LNCaP clone FGC (cell line): ENCODE measurements at places on chromosomes 12 and 14.
A peak's percentile ranks its signal among the peaks of the same experiment; 100 is the strongest.

- no peak for DNase-seq
These were observed 701.4 kb downstream of the TMEM121 start for GRCh38 chr14:106227793-106228192.

- DNase-seq = no peak
These were observed 60.2 kb upstream of the ATP2B1 start for GRCh38 chr12:89768586-89769482.

GRCh38 chr14:84937016-84937415 lies 592.9 kb upstream of the FLRT2 start:
- DNase-seq = no peak

DNA sequence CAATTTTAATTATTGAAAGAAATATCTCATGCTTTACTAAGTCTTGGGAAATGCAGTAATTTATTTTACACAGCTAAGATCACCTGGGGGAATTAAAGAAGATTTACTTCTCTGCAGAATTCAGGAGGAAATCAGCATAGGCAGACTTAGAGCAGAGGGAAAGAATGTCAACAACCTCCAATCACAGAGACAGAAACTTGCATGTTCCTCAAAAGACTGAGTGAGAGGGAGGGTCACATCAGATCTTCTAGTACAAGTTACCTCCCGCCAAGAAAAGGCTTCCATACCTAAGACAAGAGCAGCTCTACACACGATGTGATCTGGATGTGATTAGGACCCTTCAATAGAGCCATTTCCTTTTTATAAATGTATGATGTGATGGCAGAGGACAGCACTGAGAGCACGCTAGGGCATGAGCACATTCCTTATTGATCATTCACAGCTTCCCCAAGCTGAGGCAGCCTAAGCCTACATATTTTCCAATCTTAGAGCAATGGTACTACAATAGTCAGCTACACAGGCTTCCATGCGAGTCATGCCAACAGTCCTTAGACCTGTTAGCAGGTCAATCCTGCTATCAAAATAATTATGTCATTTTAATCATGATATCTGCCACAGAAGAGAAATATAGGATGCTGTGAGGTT lies 403.3 kb downstream of the ETNK1 start:
- no peak for DNase-seq

DNA sequence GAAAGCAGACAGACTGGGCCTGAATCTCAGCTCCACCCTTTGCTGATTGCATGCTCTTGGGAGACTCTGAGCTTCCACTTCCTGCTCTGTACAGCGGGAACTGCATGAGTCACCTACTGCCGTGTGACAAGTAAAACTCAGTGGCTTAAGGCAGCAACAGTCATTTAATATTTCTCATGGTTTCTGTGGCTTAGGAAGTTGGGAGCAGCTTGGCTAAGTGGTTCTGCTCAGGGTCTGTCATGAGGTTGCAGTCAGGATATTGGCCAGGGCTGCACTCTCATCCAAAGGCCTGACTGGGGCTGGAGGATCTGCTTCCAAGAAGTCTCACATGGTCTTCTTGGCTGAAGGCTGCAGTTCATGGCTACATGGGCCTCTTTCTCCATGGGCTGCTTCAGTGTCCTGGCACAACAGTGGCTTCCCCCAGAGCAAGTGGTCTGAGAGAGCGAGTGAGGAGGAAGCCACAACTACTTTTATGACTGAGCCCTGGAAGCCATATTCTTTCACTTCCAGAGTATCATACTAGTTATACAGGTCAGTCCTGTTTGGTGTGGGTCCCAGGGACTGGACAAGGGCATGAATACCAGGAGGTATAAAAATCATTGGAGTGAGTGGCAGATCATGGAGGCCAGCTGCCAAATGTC lies 49.7 kb downstream of the FAM222A start:
- DNase-seq = no peak

DNA sequence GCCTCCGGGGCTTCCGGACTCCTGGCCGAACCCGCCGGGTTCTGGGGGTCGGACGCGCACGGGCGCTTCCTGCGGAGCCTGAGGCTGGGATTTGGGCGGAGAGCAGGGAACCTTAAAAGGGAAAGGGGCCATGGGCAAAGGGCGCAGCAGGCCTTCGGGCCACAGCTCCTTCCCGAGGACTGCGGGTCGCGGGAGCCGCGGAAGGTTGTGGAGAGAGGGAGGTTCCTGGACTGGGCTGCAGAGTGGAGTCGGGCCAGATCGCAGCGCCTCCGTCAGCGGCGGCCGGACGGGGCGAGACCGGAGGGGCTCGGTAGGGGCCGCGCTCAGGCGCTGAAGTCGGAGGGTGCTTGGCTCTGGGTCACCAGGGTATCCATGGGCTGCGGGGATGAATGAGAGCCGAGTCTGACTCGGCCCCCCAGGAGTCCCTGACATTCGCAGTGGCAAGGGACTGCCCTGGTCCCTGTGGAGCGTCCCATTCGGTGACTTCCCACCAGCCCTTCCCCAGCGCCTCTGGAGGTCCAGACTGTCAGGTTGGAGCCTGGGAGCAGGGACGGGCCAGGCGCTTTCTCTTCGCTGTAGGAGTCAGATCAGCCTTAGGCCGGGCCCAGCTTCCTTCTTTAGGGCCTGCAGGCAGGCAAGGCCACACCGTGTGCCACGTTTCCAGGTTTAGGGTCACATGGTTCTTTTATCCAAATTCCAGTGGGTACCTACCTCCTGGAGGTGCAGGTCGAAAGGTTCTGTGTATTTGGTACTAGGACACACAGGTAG lies 938 bp upstream of the SLC25A29 start:
- DNase-seq = no peak

DNA sequence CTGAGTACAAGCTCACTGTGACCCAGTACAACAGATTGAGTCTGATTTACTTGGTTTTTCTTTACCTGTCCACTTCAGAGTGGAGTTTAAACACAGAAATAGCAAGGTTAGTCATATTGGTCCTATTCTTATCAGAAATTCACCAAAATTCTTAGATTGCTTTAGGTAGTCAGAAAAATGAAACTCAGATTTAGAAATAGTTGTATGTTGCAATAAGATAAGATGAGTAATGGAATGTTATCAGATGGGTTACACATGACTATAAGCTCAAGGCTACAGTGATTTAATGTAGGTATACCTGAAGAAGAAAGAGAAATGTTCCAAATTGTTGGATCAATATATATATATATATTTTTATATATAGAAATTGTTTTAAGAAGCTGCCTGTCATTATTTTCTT lies 524.1 kb downstream of the LRFN5 start:
- DNase-seq = no peak

DNA sequence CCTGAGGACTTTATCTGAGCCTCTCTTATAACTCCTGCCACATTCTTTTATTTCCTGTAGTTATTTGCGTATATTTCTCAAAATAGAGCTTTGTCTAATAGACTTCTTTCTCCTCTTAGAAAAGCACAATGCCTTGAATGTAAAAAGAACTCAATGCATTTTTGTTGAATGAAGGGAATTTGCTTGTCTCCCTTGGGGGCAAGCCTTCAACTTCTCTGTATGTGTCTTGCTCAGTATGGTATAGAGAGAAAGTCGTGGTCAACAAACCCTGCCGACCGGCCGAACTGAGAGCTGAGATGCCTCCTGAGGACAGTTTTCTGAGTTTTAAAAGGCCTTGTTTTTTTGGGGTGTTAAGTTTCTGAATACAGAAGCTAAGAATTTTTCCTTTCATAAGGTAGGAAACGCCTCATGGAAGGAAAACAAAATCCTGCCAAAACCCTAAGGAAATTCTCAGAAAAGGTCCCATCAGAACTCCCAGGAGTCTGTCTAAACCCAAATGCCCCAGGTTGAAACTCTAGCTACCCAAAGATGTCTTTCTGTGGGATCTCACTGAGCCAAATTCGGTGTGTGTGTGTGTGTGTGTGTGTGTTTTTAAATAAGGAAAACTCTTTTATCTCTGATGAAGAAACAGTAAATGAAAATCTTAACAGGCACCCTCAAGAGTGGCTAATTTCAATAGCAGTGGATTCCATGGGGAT lies 136.6 kb downstream of the C12orf75 start:
- no peak for DNase-seq

- no peak for DNase-seq
These were observed 193.4 kb upstream of the AMIGO2 start for GRCh38 chr12:47273191-47273626.

- no peak for DNase-seq
These were observed 305.7 kb upstream of the SSTR1 start for GRCh38 chr14:37901978-37902377.

- no peak for DNase-seq
These were observed 44.8 kb downstream of the WSCD2 start for GRCh38 chr12:108173892-108174291.

GRCh38 chr12:111596985-111597830 lies 1.9 kb downstream of the ATXN2 start:
- peak; percentile 65 for DNase-seq

DNA sequence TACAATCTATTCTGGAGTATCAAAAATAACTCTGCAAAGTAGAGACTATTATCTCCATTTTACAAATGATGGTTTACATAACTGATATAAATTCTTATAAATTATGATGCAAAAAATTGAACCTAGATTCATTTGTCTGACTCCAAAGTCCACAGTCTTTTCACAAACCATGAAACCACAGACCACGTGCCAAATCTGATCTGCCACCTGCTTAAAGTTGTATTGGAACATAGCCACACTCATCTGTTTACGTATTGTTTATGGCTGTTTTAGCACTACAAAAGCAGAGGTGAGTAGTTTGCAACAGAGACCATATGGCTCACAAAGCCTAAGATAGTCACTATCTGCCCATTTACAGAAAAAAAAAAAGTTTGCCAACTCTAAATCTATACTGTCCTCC lies 105.3 kb downstream of the KCNH5 start:
- DNase-seq = no peak
